ENCODE measurements at places on chromosomes 5 and 9. TPM values are rescaled to one million over a fixed set of nuclear protein-coding genes. Genes with fewer than 3 reads are reported as not detected.

FGFR4 gene
- total RNA-seq: 78.1 TPM

GRCh38 chr9:93557366-93558137, 18.8 kb upstream of the PHF2 start:
- H3K27ac ChIP-seq: no peak overlapping the region
- H3K36me3 ChIP-seq: peaks cover 24% of the 10 kb centered on the region
- H3K4me3 ChIP-seq: no peak overlapping the region
- no peaks in the 10 kb centered on the region for H3K4me1 ChIP-seq

CCDC183 gene
- 2.8 TPM for total RNA-seq

HEMGN gene
- not detected for total RNA-seq

GRCh38 chr5:109656829-109657228, 32.9 kb upstream of the MAN2A1 start:
- no peak overlapping the region for H3K27ac ChIP-seq
- no peaks in the 10 kb centered on the region for H3K36me3 ChIP-seq
- H3K4me3 ChIP-seq: no peak overlapping the region
- no peaks in the 10 kb centered on the region for H3K27me3 ChIP-seq

DNA sequence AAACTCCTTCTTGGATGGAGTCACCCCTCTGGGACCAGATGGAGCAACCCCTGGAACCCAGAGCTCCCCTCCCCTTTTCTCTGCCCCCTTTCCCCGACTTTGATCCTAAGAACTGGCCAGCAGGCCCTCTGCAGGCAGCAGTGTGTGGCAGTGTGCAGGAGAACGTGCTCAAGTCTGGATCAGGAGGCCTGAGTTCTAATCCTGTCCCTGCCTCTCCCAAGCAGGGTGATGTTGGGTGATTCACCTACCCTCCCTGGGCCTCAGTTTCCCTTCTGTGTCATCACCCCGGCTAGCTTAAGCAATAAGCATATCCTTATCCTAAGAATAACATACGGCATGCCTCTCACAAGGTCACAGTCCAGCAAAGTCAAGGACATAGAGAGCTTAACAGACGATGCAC, 67.6 kb downstream of the C9orf50 start:
- peaks cover 89% of the 10 kb centered on the region for H3K4me1 ChIP-seq
- H3K27ac ChIP-seq: peak overlapping the region; percentile 97
- H3K36me3 ChIP-seq: no peaks in the 10 kb centered on the region
- H3K27me3 ChIP-seq: no peaks in the 10 kb centered on the region
- no peak for DNase-seq

SPATA31C1 gene
- total RNA-seq: not detected

GRCh38 chr9:121354141-121354540, 15.9 kb downstream of the STOM start:
- no peak overlapping the region for H3K4me3 ChIP-seq
- peaks cover 12% of the 10 kb centered on the region for H3K4me1 ChIP-seq
- no peak overlapping the region for H3K27ac ChIP-seq
- H3K36me3 ChIP-seq: no peaks in the 10 kb centered on the region

PCDHB6 gene
- not detected for total RNA-seq

GRCh38 chr5:157801-158200, 33.5 kb upstream of the LRRC14B start:
- no peaks in the 10 kb centered on the region for H3K27me3 ChIP-seq
- DNase-seq: no peak
- H3K36me3 ChIP-seq: no peaks in the 10 kb centered on the region
- no peak overlapping the region for H3K4me3 ChIP-seq
- no peaks in the 10 kb centered on the region for H3K4me1 ChIP-seq

GRCh38 chr9:126548312-126548711, 65.4 kb upstream of the LMX1B start:
- no peak overlapping the region for H3K4me3 ChIP-seq
- no peaks in the 10 kb centered on the region for H3K36me3 ChIP-seq
- H3K27ac ChIP-seq: no peak overlapping the region

NUTM2G gene
- total RNA-seq: not detected

- no peaks in the 10 kb centered on the region for H3K4me1 ChIP-seq
- H3K27me3 ChIP-seq: no peaks in the 10 kb centered on the region
- H3K4me3 ChIP-seq: no peak overlapping the region
- no peak for DNase-seq
- H3K36me3 ChIP-seq: no peaks in the 10 kb centered on the region
- no peak overlapping the region for H3K27ac ChIP-seq
Observed at GRCh38 chr9:30765318-30765717, 1619.1 kb upstream of the ACO1 start.

CD72 gene
- 1.6 TPM for total RNA-seq

DNA sequence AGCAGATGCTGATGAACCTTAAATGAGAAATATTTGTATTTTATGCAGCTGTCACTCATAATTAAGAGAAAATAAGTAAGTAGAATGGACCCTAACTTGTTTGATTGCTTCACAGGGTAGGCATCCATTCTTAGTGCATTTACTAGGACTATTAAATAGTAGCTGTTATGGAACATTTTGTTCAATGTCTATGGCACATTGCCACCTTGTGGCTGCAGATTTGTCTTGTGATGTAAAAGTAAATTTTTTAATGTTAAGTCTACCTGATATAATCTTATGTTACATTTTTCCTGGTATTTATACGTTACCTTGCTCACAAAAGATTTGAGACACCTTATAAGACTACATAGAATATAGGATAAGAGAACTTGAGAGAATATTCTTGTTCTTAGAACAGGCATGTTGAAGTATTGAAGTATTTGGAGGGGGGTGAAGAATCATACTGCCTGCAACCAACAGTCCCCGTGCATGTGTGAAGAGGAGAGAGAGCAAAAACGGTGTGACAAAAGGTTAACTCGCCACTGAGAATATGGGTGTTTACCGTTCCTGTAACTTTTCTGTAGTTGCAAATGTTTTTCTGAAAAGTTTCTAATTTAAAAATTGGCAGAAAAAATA, 161.1 kb downstream of the MAST4 start:
- H3K27me3 ChIP-seq: peaks cover 35% of the 10 kb centered on the region
- H3K4me3 ChIP-seq: no peak overlapping the region
- no peaks in the 10 kb centered on the region for H3K4me1 ChIP-seq
- peak; percentile 18 for DNase-seq

GRCh38 chr5:8773046-8773615, 772.7 kb downstream of the SEMA5A start:
- no peaks in the 10 kb centered on the region for H3K36me3 ChIP-seq
- no peak overlapping the region for H3K4me3 ChIP-seq
- no peak overlapping the region for H3K27ac ChIP-seq
- H3K27me3 ChIP-seq: no peaks in the 10 kb centered on the region
- DNase-seq: no peak

IFNB1 gene
- not detected for total RNA-seq

- no peak overlapping the region for H3K27ac ChIP-seq
- H3K36me3 ChIP-seq: no peaks in the 10 kb centered on the region
- H3K4me3 ChIP-seq: no peak overlapping the region
- no peaks in the 10 kb centered on the region for H3K4me1 ChIP-seq
- H3K27me3 ChIP-seq: no peaks in the 10 kb centered on the region
Observed at GRCh38 chr5:112570708-112571444, 151.8 kb upstream of the EPB41L4A start.

DNA sequence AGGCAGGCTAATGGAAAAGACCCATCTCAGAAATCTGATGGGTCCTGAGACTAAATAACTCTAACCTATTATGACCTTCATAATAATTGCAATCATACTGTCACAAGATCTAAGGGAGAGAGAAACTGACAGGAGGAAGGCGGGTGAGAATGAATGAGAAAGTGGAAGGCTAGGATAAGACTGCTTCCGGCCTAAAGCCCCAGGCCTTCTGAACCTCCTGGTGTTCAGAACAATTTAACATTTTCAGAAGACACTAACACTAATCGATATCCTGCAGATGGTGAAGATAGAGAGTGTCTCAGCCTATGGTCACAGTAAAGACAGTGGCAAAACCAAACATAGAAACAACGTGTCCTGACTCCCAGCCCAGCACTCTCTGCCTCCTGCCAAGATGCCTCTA, 1.2 kb downstream of the RPS14 start:
- no peak for DNase-seq
- peak overlapping the region; percentile 86 for H3K27ac ChIP-seq
- H3K4me1 ChIP-seq: peaks cover 26% of the 10 kb centered on the region
- H3K27me3 ChIP-seq: no peaks in the 10 kb centered on the region
- H3K4me3 ChIP-seq: peak overlapping the region; percentile 94

MVB12B gene
- total RNA-seq: 10.9 TPM

GRCh38 chr5:56123531-56124243, 109.4 kb downstream of the ANKRD55 start:
- H3K27ac ChIP-seq: peak overlapping the region; percentile 2
- H3K27me3 ChIP-seq: no peaks in the 10 kb centered on the region
- H3K4me3 ChIP-seq: no peak overlapping the region
- H3K36me3 ChIP-seq: no peaks in the 10 kb centered on the region
- H3K4me1 ChIP-seq: peaks cover 18% of the 10 kb centered on the region
- peak; percentile 91 for DNase-seq

DNA sequence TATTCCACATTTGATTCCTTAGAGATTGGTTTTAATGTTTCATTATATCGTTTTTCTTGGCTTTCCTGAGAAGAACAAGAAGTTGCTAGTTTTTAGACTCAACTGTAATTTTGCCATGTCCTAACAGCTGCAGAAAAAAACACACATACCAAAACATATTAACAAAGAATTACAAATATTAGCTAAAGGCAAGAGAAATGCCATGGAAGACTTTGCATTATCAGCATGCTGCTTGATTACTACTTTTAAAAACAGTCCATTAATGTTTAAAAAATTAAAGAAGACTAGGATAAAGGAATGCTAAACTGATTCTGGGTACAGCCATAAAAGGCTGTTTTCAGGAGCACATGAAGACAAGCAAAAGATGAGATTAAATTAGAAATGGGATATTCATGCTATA, 20.5 kb upstream of the IFNE start:
- H3K27me3 ChIP-seq: no peaks in the 10 kb centered on the region
- DNase-seq: no peak
- H3K4me1 ChIP-seq: peaks cover 30% of the 10 kb centered on the region
- H3K4me3 ChIP-seq: no peak overlapping the region
- H3K27ac ChIP-seq: no peak overlapping the region

DNA sequence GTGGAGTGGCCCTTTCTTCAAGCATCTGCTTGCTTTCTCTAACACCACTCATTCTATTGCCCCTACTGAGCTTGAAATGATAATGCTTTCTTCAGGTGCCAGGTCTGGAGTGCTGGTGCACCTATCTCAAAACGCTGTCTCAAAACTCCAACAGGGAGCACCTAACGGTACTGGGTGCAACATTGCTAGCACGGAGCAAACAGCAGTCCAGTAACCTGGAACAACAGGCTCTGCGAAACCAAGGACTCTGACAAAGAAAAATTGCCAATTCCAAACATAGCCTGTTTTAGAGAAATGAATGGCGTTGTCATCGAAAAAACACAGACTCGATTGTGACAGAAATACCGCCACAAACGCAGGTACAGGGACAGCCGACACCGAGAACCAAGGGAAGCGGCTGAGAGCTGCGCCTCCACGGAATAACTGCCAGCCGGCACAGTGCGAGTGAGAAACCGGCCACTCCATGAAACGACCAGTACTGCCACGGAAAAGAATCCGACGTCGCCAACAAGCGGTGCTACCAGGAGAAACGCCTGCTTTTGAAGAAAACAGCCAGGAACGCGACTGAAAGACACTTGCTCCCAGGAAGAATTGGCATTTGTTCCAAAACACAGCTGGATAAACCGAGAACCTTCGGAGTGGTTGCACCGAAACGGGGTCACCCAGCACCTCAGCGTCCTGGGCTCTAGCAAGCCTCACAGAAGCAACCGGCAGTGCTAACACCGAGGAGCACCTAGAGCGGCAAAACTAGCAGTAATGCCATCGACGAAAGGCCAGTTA, 3.1 kb downstream of the ANXA2R start:
- peaks cover 33% of the 10 kb centered on the region for H3K4me1 ChIP-seq
- no peak overlapping the region for H3K4me3 ChIP-seq
- H3K27ac ChIP-seq: no peak overlapping the region
- no peaks in the 10 kb centered on the region for H3K27me3 ChIP-seq

DNA sequence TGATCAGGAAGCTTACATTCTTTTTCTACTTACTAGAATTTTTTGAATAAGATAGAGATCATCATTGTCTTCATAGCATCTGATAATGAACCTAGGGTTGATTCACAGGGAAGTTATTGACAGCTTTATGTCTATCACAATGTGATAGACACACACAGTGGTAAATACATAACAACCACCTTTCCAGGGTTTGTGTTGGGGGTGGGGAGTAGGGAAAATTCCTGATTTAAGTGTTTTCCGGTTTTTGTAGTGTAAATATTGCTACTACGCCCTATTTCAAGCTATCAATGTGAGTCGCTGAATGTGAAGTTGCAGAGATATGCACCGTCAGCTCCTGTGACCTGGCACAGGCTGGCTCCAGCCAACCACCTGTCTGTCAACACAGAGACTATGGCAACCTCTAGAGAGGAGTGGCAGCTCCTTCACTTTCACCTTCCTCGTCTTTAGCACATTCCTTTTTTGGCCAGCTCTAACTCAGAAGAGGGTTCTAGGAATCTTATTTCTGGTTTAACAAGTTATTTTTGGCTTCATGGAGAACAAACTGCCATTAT, 224.9 kb downstream of the MAT2B start:
- no peaks in the 10 kb centered on the region for H3K27me3 ChIP-seq
- no peak overlapping the region for H3K27ac ChIP-seq
- no peak overlapping the region for H3K4me3 ChIP-seq

HMMR gene
- total RNA-seq: 54.9 TPM

GRCh38 chr9:20270161-20270560, 352.1 kb downstream of the MLLT3 start:
- no peaks in the 10 kb centered on the region for H3K4me1 ChIP-seq
- no peak for DNase-seq
- H3K27ac ChIP-seq: no peak overlapping the region
- H3K36me3 ChIP-seq: no peaks in the 10 kb centered on the region
- 0 out of 2 replicates have a peak, but pooled peaks cover 5% of the 10 kb centered on the region for H3K27me3 ChIP-seq

PCDHGB1 gene
- total RNA-seq: 0.15 TPM

DNA sequence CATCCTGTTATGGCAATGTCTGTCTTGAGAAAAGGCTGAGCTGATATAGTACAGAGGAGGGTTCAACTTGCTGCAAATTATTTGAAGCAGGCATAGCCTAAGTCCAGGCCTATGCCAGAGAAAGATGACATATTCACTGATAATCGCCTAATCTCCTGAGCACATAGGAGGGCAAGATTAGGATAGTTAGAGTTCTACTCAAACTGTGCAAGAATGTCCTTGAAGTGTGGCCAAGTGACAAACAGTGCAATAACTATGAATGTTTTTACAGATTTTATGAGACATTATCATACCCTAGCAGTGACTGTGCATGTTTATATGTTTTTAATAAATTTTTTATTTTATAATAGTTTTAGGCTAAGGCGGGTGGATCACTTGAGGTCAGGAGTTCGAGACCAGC, 96.2 kb downstream of the TSSK1B start:
- H3K36me3 ChIP-seq: no peaks in the 10 kb centered on the region
- no peak overlapping the region for H3K4me3 ChIP-seq
- H3K27me3 ChIP-seq: no peaks in the 10 kb centered on the region
- no peak overlapping the region for H3K27ac ChIP-seq
- no peak for DNase-seq

DNA sequence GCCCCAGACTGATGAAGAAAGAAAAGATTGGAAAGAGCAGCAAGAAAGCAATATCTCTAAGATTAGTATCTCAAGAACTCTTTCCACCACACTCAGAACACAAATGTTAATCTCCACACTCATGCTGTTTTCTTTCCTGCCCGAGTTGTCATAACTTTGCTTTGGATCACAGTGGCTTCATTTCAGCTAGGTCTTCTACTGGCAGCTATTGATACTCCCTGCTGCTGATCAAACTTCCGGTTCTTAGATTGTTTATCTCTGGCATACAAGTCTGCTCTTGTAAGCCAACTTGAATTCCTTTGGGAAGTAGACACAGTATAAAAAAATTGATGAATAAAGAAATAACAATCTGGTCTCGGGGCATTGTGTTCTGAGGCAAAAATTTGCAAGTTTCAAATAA, 77.7 kb upstream of the SPEF2 start:
- no peaks in the 10 kb centered on the region for H3K27me3 ChIP-seq
- no peak for DNase-seq
- H3K27ac ChIP-seq: no peak overlapping the region
- H3K36me3 ChIP-seq: no peaks in the 10 kb centered on the region
- no peak overlapping the region for H3K4me3 ChIP-seq

TMEM174 gene
- not detected for total RNA-seq

KIF4B gene
- total RNA-seq: 0.12 TPM

Data from HCT116 (cell line).